ENCODE measurements at places on chromosomes 12 and 14.

DNA sequence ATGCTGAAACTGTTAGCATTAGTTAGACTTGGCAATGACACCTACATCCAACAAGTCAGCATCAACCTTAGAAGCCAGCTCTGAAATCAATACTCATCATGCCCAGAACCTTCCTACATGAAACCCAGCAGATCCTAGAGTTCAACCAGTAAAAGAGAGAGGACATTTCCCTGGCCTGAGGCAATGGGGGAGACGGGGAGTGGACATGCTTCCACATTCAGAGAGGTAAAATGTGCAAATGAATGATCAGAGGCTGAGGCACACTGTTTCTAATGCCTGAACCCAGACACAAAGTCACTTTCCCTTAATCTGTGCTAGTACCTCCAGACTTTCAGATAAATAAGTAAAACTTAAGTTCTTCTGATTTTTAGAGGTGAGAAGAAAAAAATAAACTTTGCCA is 34.5 kb downstream of the ERO1A start:
- no peak for DNase-seq

DNA sequence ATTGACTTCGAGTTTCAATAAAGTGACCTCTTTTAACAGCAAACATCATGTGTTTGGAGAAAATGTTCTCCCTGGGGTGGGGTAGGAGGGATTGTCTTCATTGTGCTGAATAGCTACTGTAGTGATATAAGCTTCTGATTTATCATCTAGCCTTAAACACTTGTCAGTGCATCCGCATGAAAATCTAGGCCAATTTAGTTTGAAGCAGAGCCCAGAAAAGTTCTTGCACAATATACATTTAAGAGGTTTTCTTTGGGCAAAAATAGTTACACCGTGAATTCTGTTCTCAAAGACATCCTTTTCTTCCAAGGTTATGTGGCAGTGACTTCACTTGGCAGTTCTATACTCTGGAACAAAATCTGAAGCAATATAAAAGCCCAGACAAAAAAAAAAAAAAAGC is 136.0 kb upstream of the IFNG-AS1 start:
- DNase-seq, result no peak

GRCh38 chr14:92109490-92109889 is 3.1 kb upstream of the ATXN3 start:
- no peak for DNase-seq

DNA sequence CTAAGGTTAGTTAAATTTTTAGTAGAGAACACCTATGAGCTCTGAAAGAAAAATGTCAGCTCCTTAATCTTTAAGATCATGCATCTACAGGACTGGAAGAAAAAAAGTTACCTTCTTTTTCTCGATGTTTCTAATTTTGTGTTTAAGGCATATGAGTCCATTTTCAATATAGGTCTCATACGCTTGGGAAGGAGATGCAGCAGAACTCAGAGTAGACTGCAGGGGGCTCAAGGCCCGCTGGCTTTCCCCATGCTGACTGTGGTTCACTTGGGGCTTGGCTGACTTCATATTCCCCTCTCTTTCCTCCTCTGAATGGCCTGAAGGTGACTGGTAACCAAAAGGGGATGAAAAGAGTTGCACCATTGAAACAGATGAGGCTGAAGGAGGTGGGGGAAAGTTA is 1.5 kb downstream of the CAPRIN2 start:
- DNase-seq, result no peak

- no peak for DNase-seq
Observed at GRCh38 chr12:108400481-108400880, 61.4 kb upstream of the CMKLR1 start.

- DNase-seq, result no peak
Observed at GRCh38 chr14:35257809-35258208, 34.4 kb upstream of the PSMA6 start.

- no peak for DNase-seq
Observed at GRCh38 chr12:49916129-49916919, 12.6 kb upstream of the FAIM2 start.

GRCh38 chr12:80778005-80778541 is 61.4 kb downstream of the MYF5 start:
- DNase-seq, result no peak

GRCh38 chr14:105006831-105007592 is 13.9 kb downstream of the CDCA4 start:
- DNase-seq, result no peak

DNA sequence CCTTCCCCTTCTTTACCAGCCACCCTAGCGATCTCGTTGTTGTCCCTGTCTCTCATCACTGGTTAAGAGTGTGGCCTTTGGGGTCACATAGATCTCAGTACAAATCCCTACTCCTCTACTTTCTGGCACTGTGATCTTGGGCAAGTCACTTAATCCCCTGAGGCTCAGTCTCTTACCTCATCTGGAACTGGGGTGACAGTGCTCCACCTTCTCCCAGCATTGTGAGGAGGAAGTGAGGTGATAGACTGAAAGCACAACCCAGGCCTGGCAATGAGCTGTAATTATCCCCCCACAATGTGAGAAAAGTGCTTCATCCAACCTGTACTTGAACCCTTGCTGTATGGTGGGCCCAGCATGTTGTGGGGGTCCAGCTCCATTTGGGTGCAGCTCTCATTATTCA is 48.0 kb downstream of the IRAK3 start:
- no peak for DNase-seq

DNA sequence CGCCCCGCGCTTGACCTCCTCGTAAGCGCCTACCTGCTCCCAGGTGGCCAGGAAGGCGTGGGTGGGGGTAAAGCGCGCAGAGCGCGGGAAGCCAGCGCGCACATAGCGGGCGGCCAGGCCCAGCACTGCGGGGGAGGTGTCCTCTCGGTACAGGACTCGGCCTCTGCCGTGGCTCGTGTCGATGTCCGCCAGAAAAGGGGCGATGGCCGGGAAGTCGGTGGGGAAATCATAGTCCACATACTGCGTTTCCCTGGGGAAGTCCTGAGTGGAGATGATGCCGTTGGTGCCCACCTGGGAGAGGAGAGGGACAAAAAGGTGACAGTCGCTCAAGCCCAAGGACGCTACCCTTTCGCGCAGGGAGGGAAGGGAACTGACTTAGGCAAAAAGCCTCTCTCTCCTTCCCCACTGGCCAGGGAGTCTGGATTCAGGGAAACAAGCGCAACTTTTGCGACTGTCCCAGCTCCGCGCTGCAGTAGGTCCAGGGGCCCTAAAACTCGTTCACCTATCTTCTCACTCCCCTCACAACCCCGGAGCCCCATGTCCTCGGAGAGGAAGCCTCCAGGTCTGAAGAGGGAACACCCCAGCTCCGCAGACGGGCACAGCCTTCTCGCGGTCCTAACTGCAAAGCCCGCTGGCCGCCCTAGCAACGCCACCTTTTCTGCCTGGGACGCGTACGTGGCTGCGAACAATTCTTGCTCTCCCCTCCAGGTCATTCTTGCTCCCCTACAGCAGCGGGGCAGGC is 815 bp downstream of the NID2 start:
- peak; percentile 6 for DNase-seq

- no peak for DNase-seq
Observed at GRCh38 chr12:91074851-91075250, 17.0 kb upstream of the KERA start.

DNA sequence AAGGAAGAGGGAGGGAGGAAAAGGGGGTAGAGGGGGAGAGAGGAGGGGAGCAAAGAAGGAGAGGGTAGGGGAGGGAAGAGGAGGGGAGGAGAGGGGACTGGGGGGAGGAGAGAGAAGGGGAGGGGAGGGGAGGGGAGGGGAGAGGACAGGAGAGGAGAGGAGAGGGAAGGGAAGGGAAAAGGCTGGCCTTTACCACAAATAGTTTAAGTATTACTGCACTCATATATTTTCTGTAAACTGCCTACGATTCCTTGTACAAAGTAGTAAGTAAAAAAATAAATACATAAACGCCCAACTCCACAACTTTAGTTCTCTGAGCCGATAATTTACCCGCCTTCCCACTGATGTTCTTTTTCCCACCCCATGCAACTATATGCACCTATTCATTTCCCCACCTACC is 23.7 kb upstream of the RERG start:
- DNase-seq, result no peak

DNA sequence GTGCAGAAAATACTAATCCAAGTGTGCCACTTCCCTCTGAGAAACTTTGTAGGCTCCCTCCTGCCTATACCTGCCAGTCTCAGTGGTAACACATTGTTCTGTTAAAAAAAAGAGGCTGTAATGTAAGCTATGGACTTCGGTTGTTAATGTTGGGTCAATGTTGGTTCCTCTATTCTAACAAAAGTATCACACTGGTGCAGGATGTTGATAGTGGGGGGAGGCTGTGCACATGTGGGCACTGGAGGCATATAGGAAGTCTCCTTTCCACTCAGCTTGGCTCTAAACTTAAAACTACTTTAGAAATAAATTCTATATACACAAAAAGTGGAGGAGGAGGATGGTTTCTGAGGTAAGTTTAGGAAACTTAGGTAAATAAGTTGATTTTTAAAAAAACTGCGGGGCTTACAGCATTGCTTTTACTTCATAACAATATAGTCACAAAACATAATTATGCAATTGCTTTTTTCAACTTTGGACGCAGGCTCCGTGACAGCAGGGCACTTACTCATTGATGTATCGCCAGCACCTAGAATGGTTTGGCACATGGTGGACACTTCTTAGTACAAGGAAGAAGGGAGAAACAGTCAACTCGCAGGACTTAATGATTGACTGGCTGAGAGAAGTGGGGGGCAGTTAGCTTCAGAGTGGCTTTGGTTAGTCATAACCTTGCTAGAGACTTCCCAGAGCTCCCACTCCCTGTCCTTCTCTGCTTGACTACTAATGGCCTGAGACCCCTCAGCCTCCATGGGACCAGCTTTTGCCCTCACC is 7.9 kb upstream of the NYNRIN start:
- DNase-seq, result no peak

- DNase-seq, result no peak
Observed at GRCh38 chr14:88323523-88324199, 592 bp upstream of the KCNK10 start.

DNA sequence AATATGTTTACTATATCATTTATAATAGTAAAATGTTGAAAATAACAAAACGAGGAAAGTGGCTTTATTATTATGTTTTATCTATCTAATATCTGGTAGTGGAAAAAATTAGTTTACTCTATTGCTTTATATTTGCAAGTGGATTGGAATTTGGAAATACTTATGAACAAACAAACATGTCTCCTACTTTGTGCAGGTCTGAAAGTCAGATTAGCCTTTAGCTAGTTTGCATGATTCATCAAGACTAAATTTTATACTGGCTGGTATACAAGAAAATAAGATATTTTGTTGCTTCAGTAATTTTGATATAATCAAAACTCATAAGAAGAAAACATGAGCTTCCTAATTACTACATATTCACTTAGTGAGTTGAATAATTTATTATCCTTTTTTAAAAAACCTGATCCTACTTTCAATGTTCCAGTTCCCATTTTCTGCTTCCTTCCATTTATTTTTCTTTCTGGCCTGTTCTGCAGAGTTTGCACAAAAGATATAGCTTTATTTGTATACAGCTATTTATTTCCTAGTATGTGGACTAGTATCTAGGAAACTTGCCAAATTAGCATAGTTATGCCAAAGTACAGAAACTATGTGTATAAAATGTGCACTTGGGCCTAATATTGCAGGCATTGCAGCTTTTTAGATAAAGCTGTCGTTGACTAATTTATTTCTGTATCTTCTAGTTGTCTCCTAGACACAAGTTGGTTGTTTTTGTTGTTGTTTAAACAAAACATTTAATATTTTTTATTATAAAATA is 122.0 kb downstream of the AKAP6 start:
- no peak for DNase-seq

DNA sequence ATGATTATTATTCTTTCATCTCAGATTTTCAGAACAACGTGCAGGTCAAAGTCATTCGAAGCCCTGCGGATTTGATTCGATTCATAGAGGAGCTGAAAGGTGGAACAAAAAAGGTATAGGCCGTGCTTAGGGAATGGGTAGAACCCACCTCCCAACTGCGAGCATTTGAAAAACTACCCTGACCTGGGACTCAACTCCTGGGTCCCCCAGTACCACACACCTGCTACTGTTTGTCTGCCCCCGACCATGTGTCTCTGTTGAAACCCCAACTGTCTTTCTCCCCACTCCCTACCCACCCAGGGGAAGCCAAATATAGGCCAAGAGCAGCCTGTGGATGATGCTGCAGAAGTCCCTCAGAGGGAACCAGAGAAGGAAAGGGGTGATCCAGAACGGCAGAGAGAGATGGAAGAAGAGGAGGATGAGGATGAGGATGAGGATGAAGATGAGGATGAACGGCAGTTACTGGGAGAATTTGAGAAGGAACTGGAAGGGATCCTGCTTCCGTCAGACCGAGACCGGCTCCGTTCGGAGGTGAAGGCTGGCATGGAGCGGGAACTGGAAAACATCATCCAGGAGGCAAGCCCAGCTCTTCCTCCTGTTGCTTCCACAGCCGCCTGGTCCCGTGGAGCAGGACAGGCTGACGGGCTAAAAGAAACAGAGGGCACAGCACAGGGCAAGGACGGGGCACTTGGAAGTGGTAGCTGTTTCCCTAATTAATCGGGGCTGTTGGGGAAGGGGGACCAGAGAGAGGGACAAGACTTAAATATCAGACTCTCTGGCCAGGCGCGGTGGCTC is 20.5 kb downstream of the AGAP2 start:
- no peak for DNase-seq

- DNase-seq, result no peak
Observed at GRCh38 chr12:67621926-67622325, 26.6 kb upstream of the DYRK2 start.

GRCh38 chr12:75389706-75390105 is 1.2 kb upstream of the GLIPR1L2 start:
- DNase-seq, result no peak

DNA sequence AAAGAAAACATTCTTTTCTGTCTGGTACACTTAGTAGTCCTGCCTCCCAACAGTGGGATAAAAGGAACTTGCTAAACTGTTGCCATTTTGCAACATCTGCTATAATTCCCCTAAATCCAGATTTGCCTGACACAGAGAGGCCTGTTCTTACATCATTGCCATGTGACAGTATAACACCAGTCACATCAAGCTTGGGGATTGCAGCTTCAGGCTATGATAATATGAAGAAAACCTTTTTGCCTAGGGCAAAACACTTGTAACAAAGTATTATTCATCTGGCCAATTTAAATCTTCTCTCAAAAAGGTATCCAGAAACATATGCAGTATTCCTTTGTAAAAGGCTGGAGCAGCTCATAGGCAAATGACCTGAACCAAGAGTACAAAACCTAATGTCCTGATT is 80.9 kb upstream of the OTX2 start:
- no peak for DNase-seq
